ENCODE measurements at places on chromosomes 7 and 10.

GRCh38 chr7:68770649-68771048 is 827.6 kb upstream of the AUTS2 start:
- DNase-seq, result no peak

- DNase-seq, result no peak
These were observed 233.2 kb upstream of the PRSS1 start for GRCh38 chr7:142516038-142516501.

DNA sequence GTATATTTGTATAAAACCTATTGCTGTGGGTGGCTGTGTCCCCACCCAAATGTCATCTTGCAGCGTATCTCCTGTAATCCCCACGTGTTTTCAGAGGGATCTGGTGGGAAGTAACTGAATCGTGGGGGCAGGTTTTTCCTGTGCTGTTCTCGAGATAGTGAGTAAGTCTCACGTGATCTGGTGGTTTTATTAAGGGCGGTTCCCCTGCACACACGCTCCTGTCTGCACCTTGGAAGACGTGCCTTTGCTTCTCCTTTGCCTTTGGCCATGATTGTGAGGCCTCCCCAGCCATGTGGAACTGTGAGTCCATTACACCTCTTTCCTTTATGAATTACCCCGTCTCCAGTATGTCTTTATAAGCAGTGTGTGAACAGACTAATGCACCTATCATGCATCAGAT is 97.6 kb downstream of the DYNC2I1 start:
- no peak for DNase-seq

GRCh38 chr7:4216016-4216415 is 466.1 kb upstream of the FOXK1 start:
- DNase-seq, result no peak

DNA sequence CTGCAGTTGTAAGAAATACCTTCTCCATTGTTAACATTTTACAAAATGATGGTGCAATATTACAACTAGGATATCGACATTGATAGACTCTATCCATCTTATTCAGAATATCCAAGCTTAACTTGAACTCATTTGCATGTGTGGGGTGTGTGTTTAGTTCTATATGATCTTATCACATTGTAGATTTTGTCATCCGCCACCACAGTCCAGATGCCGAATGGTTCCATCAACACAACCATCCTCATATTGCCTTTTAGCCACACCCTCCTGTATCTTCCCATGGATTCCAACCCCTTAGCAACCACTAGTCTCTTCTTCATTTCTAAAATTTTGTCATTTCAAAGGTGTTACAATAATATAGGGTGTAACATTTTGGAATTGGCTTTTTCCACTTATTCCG is 452.9 kb upstream of the AKR1E2 start:
- DNase-seq, result no peak

GRCh38 chr7:159038066-159038465 is 106.6 kb downstream of the VIPR2 start:
- no peak for DNase-seq

DNA sequence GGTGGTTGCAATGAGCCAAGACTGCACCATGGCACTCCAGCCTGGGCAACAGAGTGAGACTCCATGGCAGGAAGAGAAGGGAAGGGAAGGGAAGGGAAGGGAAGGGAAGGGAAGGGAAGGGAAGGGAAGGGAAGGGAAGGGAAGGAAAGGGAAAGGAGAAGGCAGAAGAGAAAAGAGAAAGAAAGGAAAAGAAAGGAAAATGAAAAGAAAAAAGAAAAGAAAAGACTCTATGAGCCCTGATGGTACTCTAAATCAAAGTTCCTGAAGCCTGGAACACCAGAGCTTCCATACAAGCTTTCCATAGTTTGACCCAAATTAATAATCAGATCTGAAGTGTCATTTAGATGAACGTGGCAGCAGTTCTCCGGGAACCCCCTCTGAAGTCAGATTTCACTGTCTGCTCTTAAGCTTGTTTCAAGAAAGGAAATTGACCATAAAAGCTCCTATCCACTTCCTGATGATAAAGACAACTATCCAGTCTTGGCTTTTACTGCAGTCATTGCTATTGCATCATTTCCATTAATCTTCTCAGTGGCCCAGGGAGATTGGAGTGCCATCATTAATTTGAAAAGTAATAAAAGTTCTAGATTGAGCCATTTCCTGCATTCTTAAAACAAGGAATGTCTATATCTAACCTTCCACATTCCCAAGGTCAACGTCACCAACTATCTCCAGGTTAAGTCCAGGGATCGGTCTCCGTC is 44.2 kb upstream of the FRMD4A start:
- DNase-seq, result no peak

DNA sequence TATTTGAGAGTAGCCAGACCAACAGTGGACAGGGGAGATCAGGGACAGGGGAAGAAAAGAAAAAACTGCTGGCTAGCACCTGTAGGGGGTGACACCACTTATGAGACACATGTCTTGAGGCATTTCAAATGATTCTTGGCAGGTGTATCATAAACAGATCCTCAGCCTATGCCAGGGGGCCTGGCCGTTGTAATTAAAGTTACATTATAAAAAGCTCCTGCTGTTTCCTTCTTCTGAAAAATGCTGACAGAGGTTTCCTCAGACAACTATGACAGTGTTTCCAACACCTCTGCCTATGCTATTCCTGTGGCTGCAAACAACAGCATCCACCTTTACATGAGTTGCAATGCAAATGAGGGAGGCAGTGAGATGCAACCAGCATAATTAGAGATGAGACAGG is 281.0 kb upstream of the PTER start:
- no peak for DNase-seq

- no peak for DNase-seq
These were observed 168.3 kb downstream of the CHRM2 start for GRCh38 chr7:137036768-137037167.

- no peak for DNase-seq
These were observed 19.1 kb downstream of the ADAM8 start for GRCh38 chr10:133257489-133258065.

- DNase-seq, result no peak
These were observed 111.1 kb upstream of the FAM171A1 start for GRCh38 chr10:15482156-15482555.

DNA sequence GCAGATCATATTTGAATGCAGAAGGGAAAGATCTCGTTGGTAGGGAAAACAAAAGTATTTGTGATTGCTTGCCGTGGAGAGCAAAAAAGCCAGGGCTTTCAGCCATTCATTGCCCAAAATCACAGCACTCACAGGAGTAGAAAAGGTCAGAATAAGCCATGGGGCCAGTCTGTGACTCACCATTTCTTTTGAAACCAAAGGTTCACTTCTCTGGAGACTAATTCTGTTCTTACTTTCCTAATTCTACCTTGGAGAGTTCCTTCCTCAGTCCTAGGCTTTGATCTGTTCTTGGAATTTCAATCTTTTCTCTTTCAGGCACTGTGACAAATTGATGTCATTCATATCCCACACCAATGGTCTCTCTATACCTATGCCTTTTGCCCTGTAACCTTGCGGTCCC is 54.1 kb upstream of the FAM180A start:
- no peak for DNase-seq

GRCh38 chr7:159192013-159192412 is 47.3 kb upstream of the VIPR2 start:
- DNase-seq, result no peak

GRCh38 chr10:78346721-78347120 is 313.1 kb downstream of the RPS24 start:
- DNase-seq, result no peak

DNA sequence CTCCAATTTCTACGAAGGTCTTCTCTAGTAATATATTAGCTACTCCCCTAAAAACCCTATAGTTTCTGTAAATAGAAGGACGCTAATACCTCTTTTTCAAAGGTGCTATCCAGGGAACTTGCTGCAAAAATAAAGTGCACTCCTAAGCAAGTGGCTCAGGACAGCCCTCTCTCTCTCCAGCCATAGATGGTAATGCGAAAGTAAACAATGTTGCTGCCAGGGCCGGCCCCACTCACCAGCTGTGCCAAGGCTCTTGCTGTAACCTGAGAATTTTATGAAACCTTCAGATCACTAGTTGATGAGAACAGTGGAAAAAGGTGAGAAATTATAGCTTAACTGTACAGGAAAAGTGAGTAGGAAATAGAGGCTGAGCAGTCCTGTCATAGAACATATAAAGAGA is 10.9 kb upstream of the TAS2R39 start:
- no peak for DNase-seq

DNA sequence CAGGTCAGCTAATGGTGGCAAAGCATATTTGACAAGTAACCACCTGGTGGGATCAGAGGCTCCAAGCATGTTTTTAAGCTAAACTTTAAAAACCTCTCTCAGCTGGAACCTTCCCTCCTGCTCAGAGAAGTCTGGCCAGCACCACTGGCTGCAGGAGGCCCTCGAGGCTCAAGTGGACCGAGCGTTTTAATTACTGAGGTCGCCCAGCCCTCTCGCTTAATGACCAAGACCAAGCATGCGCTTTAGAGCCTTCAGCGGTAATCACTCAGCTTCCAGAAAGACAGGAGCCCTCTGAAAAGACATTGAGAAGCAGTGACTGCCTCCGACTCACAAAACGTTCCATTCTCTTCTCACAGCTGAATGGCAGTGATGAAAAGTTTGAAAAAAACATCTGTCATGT is 383.4 kb upstream of the ADARB2 start:
- DNase-seq, result no peak

- DNase-seq, result no peak
These were observed 174.3 kb downstream of the ADAM12 start for GRCh38 chr10:126214021-126214420.

- DNase-seq, result no peak
These were observed 359.4 kb upstream of the CELF2 start for GRCh38 chr10:10658172-10658785.

GRCh38 chr7:79176859-79177477 is 276.5 kb downstream of the MAGI2 start:
- no peak for DNase-seq

DNA sequence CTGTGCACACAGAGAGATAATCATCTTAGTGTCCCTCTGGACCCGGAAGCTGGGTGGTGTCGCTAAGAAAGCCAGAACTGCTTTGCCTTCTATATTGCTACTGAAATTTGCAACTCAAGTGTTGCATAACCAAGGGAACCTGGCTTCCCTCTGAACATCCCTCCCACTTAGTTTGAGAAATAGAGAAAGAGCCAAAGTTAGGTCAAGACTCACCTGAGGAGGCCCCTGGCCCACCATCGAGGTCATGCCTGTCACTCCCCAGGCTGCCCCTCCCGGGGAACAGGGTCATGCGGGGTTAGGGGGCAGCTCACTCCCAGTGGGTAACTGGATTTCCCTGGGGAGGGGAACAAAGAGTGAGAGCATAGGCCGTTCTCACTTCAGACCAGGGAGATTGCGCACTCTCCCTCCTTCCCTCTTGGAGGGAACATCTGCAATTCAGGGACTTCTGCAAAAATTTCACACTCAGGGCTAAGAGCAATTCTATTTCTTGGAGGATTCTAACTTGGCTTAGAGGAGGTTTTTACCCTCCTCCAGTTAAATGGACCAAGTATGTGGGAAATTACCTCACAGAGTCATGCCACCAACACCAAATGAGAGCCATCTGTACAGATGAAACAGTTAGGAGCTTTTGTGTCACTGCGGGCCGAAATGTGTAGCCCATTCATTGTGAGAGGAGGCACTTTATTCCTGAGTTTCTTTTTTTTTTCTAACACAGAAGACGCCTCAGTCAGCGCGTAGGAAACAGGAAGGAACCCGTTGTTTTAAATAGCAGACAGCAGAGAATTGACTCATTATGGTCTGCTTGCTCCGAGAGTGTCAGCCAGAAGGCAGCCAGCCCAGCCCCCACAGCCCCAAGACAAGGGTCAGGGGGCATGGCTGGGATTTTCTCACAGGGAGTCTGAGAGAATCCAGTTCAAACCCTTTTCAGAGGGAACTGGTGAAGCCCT is 221.3 kb downstream of the ARHGAP12 start:
- no peak for DNase-seq

DNA sequence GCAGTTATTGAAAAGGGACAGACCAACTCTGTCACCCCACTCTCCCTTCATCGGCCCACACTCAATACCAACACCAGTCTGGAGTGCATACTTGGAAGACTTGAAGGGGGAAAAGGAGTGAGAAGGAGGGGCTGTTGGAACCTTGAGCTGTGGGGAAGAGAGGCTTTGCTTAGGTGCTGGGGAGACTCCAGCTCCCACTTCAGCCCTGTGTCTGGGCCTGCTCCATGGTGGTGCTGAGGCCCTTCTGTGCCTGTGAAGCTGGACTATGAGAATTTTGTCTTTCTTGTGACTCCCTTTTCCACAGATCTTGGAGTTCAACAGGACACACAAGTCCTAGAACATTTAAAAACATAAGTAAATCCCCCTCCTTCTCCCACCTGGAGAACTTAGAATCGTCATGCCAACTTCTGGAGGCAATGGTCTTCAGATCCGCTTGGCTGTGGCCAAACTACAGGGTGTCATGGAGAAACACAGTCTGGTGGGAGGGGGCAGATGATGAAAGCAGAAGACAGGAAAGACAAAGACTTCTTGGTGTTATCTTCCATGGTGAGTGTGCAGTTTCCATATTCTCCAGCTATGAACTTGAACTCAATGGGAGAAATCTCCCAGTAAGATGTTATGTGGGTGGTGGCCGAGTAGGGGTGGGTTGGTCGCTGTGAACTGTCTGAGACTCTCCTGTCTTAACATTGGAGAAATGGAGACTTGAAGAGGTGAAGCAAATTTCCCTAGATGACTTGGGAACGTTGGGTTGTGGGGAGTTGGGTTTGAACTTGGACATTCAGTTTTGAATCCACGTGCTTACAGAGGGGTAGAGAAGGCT is 18.4 kb upstream of the GIMAP8 start:
- no peak for DNase-seq

Data from T-helper 2 cell (primary cell).